ENCODE measurements at places on chromosomes 5 and 9. TPM values are rescaled to one million over a fixed set of nuclear protein-coding genes. Genes with fewer than 3 reads are reported as not detected.

DNA sequence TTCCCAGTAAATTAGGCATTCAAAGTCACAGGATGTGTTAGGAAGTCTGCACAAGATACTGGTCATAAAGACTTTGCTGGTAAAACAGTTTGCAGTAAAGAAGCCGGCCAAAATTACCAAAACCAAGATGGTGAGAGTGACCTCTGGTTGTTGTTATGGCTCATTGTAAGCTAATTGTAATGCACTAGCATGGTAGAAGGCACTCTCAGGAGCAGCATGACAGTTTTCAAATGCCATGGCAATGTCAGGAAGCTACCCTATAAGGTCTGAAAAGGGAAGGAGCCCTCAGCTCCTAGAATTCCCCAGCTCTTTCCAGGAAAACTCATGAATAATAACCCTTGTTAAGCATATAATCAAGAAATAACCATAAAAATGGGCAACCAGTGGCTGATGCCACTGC, 64.3 kb upstream of the TNC start:
- no peak for DNase-seq

DNA sequence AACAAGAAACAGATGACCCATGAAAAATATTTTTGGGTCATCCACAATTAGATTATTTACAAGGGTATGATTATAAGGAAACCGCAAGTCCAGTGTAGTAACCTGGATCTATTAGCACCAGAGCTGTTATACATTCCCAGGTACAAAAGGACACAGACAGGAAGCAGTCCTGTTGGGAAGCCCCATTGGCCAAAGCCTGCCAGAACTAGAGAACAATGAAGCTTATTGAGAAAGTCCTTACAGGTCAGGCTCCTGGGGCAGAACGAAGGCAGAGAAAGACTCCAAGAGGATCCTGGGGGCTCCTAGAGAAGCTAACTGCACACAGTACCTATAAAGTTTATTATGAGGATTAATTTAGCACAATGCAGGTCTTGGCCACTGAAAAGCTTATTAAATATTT, 169.9 kb downstream of the PARP8 start:
- DNase-seq: no peak

DNA sequence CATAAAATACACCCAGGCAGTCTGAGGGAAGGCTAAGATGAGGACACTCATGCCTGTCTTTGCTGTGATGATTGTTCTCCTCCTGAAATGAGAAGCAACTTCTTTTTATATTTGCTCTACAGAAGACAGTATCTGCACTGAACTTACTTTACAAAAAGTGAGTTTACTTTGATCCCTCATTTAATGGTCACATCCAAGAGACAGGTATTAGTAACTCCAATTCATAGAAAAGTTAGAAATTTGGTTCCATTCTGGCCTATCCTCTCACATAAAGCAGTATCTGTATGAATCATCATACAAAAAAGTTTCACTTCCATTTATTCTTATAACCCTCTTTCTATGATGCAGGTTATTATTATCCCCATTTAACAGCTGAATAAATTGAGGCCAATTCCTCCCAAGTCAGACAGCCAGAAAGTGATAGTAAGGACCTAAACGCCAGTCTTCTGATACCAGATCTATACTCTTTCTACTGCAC, 15.2 kb downstream of the TSTD2 start:
- DNase-seq: no peak

GRCh38 chr5:50744776-50745175, 78.3 kb downstream of the PARP8 start:
- no peak for DNase-seq

DNA sequence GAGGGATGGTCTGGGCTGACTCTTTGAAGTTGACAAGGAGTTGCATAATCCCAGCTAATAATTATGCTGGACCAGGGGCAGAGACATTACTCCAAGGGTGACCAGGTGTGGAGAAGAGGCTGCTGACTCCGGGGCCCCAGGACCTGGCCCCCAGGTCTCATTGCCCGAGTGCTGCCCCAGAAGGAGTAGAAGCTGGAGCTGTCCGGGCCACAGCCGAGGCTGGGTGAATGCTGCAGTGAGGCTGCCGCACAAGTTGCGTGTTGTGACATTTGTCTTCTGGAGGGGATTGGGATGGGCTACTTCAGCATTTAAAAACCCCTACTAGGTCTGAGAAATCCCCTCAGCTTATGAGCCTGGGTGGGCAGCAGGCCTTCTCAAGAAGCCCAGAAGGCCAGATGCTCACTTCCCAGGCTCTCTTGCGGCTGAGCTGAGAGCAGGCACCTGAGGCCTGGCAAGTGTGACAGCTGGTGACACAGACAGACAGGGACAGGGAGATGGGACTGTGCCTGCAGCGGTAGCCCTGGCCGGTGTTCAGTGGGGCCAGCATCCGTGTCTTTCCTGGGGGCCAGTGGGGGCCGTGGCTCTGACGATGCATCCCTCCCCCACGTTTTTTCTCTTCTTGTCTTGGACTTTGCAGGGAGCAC, 122.8 kb downstream of the KCNIP1 start:
- no peak for DNase-seq

DNA sequence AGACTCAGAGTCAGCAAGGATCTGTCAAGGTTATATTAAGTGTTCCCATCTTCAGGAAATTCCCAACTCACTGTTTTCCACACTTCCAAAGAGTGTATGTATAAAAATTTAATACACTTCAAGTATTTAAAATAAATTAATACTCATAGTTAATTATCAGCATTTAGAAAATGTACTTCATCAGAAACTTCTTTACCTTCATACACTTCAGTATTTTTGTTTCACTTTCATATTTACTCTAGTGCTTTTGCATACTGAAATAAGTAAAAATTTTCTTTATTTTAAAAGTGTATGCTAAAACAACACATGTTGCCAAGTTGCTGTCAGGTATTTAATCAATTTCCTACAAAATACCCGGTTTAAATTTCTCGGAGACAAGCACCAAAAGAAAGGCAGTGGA, 16.5 kb downstream of the RICTOR start:
- no peak for DNase-seq

Gene PCAT7
- total RNA-seq: 1.3 TPM

DNA sequence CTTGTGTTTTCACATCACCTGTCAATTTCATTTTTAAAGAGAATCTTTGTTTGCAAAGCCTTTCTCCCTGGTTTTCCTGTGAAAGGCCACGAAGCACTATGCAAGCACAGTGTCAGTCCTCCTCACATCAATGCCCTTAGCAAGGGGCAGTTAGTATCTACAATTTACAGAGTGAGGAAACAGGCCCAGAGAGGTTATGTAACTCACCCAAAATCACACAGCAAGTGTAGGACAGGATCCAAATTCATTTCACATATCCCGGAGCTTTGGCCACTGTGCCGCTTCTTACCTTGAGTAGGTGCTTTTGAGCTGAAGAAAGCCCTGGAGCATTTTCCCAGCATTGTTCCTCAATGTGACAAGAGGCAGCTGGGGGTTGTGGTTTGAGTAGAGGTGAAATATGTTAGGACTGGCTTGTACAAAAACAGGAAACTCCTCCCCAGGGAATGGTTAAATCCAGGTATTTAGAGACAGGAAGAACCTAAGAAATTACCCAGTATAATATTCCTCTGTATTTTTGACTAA, 283.8 kb downstream of the NTRK2 start:
- DNase-seq: no peak

Gene CNTLN
- 9.0 TPM for total RNA-seq

GRCh38 chr9:105218673-105219072, 25.8 kb upstream of the SLC44A1 start:
- no peak for DNase-seq

Gene SPATA31D4
- not detected for total RNA-seq

Gene LVRN
- 1.2 TPM for total RNA-seq

DNA sequence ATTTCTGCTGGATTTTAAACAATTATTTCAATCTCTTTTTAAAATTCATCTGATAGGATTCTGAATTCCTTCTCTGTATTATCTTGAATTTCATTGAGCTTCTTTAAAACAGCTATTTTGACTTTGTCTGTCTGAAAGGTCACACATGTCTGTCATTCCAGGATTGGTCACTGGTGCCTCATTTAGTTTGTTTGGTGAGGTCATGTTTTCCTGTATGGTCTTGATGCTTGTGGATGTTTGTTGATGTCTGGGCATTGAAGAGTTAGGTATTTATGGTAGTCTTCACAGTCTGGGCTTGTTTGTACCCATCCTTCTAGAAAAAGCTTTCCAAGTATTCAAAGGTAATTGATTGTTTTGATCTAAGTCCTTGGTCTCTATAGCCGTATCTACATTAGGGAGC, 39.1 kb downstream of the DENND4C start:
- no peak for DNase-seq

Gene MELK
- total RNA-seq: 71.4 TPM

DNA sequence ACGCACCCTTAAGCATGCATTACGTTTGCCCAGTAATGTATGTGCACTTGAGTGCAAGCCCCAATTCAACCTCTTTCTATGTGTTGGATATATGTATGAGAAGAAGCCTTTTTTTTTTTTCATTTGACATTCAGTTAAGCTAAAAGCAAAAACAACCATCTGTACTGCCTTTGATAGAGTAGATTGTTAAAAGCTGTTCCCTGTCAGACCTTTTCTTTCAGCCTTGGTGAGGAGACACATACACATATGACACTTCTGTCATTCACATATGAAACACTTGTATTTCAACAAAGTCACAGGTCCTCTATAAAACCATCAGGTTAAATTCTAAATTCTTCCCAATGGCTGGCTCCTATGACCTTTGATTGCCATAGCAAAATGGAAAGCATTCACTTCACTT, 40.2 kb upstream of the STARD4 start:
- DNase-seq: no peak

GRCh38 chr5:3654515-3654914, 58.9 kb downstream of the IRX1 start:
- DNase-seq: no peak
